Cortex of kidney (tissue), 1 donor: ENCODE measurements at places on chromosomes 1 and 21.

DNA sequence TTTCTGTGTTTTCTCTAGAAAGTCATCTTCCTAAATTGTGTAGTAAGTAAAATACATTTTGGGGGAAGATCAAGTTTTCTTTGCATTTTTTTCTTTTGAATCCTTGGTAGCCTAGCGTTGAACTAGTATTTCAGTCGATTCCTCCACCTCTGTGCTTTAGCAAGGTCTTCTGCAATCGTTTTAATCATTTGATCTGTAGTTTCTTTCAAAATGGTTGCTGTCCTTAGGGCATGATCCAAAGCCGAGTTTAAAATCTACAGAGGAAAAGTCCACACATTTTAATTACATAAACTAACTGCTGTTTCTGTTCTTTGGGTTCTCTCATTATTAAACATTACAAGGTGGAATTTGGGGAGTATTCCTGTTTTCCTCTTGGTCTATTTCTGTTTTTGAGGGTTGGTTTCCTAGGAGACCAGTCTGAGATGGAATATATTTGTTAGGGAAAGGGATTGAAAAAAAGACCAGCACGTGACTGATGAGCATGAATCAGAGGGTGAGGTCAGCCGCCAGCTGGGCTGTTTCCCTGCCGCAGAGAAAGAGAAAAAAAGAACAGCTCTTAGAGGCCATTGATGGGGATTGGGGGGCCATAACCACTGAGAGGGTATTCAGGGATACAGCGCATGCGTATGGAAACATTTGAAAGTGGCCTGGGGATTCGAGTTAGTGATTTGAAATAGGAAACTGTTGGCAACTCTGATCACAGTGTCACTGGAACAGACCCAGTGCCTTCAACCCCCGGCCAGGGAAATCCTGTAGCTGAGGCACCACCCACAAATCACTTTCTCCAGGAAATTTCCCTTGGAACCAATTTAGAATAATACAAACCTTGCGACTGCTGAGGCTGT lies 40.6 kb downstream of the AKNAD1 start:
- no peak for DNase-seq

DNA sequence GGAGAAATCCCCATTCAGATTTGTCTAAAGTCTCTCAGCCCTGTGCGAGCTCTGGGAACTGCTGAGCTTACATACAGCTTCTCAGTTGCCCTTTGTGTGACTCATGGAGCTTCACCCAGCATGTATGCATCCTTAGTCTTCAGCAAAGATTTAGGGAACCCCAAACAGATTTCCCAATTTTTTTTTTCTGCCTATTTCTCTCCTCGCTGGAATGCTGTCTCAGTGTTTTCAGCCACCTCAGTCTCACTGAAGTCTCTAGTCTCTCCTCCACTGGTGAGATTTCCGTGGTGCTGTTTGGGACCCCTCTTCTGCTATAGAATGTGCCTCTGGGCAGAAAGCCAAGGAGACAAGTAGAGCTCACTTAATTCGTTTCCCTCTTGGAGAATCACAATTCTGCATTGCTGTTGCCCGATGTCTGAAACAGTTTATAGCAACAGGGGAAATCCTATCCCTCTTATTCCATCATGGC lies 28.1 kb upstream of the TXLNA start:
- DNase-seq: no peak

DNA sequence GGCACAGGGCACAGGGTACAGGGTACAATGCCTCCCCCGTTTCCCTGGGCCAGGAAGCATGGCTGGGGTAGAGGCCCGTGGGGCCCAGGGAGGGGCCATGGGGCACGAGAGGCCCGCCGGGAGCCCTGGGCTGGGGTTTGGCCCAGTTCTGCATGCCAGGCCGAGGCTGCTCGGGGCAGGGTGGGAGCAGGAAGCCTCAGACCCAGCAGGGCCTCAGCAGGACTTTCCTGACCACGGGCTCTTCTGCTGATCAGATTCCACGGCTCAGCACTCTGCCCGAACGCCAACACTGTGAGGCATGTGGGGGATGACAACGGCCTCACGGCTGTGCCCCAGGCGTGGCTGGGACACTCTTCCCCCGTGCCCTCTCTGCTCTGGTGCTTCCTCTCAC lies 104.3 kb downstream of the NPHP4 start:
- DNase-seq: no peak

DNA sequence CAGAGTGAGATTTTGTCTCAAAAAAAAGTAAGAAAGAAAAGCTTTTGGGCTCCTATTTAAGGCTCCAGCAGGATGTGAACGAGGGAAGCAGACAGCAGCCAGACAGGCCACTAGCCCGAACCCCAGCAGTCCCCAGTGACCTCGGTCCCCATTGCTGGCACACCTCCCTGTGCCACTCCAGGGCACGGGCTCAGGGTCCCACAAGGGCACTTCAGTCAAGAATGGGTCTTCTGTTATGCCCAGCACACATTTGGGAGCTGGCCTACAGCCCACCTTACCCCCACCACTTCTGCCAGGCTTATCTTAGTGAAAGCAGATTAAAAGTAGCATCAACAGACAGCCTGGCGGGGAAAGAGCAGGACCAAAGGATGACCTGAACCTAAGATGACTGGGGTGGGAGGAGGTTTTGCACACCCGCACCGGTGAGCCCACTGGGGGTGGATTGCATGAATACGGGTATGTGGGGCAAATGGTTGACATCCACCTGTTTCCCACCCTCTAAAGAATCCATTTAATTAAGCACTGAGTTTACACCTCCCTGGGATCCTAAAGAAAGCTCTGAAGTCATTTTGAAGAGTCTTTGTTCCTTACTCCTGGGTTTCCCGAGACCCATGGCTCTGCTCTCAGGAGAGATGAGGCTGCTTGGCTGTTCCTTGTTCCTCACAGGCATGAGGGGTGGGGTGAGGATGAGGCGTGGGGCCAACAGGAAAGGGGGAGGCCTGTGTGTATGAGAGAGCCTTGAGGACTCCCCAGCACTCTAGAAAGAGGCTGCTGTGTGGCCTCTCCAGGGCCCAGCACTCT lies 4.7 kb downstream of the CHI3L1 start:
- no peak for DNase-seq

- no peak for DNase-seq
Observed at GRCh38 chr1:59443310-59443709, 146.4 kb downstream of the FGGY start.

- DNase-seq: no peak
Observed at GRCh38 chr1:220828950-220829586, 42.4 kb downstream of the MTARC1 start.
